ENCODE measurements at places on chromosomes 16 and 17. TPM values are rescaled to one million over a fixed set of nuclear protein-coding genes. Genes with fewer than 3 reads are reported as not detected.

Gene RFFL
- 24.3 TPM for polyA plus RNA-seq

Gene DDX42
- 6.3 TPM for polyA plus RNA-seq

Gene KRTAP17-1
- not detected for polyA plus RNA-seq

Gene ZG16B
- not detected for polyA plus RNA-seq

Gene SPATA32
- 0.16 TPM for polyA plus RNA-seq

Gene ST6GALNAC1
- not detected for polyA plus RNA-seq

Gene CCDC154
- 0.16 TPM for polyA plus RNA-seq

Gene ADAP2
- polyA plus RNA-seq, result 4.7 TPM

Gene MAPT
- polyA plus RNA-seq, result not detected

Gene LRRC59
- polyA plus RNA-seq, result 17.7 TPM

Gene ACSM2A
- not detected for polyA plus RNA-seq

Gene SDR42E1
- polyA plus RNA-seq, result 0.68 TPM

Gene TNFRSF17
- 24.0 TPM for polyA plus RNA-seq
